ENCODE measurements at places on chromosomes 7 and 10.

DNA sequence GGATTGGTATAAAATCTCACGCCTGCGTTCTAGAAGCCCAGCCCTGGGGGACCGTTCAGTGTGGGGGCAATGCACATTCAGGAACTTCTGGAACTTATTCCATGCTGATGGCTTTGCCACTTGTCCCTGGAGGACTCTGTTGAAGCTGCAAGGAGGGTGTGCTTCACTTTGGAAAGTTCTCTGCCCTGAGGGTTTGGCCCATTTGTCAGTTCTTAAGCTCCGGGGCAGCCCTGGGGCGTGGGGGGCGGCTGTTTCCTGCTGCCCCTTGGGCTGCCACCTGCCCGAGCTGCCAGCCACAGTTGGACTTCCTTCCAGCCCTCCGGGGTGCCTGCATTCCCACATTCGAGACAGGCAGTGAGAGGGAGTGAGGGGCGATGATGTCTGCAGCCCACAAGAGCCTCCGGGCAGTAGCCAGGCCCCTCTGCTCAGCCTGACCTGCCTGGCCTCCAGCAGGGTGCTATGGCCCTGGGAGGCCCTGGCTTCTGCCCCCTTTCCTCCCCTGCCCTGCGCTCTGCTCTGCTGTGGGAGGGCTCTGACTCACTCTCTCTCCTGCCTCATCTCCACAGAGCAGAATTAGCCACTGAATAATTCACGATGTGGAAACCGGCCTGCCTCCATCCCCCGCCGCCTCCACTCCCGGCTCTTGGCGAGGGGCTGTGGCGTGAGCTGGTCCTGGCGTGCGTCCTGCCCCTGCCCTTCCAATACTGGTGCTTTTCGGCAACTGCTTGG, 1.9 kb downstream of the TTYH3 start:
- peak; percentile 93 for DNase-seq

- DNase-seq: peak; percentile 11
Measured at GRCh38 chr10:114024876-114025610, 18.6 kb upstream of the ADRB1 start.

GRCh38 chr10:117255835-117256460, 15.0 kb downstream of the SLC18A2 start:
- no peak for DNase-seq

DNA sequence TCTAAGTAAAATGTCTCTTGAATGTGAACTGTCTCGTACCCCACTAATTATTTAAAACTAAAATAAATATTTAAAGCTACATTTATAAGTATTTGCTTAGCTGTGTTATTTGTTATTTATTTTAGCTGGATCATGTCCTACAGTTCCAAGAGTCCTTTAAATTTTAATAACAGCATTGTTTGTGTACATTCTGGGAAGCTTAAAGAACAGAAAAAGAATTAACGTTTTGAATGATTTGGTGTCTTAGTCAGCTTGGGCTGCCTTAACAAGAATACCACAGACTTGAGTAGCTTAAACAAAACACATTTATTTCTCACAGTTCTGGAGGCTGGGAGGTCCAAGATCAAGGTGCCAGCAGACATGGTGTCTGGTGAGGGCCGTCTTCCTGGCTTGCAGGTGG, 107.4 kb downstream of the ITIH5 start:
- no peak for DNase-seq

DNA sequence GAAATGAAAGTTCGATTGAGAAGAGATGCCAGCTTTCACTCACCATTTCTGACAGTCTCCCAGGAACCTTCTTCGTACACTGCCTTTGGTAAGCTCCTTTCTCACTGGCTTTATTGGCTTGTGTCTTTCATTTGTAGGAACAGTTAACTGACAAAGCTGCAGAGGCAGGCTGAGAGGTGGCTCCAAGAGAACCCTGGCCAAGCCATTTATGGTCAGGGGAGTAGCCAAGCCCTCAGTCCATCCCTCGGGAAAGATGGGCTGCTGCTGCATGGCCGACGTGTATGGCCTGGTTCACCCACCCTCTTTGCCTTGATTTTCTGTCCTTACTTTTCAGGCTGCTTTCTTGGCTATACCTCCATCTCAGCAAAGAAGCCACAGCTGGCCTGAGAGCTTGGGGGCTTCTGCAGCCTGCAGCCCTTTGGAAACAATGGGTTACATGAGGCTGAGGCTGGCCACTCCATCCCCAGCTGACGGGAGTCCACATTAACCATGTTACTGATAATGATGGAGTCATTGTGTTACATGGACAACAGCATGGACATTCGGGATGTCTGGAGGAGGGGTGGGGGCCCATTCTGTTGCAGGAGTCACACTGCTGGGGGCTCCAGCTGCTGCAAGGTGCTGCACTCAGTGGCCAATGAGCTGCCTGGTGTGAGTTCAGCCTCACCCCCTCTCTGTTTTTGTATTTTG, at the start of gene OPALIN:
OPALIN (minus strand) TSS at position 152 of the 690 bp plus-strand sequence; CDS start at position 46, 106 bp downstream.
- no peak for DNase-seq

- DNase-seq: no peak
Measured at GRCh38 chr7:99132595-99133321, 11.2 kb downstream of the SMURF1 start.

GRCh38 chr7:106615808-106616707, 44.9 kb downstream of the CCDC71L start:
- no peak for DNase-seq

DNA sequence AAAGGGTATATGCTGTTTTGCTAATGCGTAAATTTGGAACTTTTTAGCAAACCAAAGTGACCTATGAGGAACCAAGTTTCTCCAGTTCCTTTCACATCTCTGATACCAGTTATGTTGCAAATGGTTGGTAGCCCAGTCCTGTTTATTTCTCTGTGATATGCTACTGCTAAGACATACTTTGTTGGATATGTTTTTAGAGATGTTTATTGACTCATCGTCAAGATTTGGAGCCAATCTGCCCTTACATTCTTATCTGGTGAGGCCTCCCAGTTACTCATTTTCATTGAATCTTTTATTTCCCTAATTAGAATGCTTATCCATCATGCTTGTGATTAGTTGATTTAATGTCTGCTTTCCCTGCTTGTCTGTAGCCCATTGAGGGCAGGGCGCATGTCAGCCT, 58.9 kb downstream of the LRGUK start:
- DNase-seq: peak; percentile 36

DNA sequence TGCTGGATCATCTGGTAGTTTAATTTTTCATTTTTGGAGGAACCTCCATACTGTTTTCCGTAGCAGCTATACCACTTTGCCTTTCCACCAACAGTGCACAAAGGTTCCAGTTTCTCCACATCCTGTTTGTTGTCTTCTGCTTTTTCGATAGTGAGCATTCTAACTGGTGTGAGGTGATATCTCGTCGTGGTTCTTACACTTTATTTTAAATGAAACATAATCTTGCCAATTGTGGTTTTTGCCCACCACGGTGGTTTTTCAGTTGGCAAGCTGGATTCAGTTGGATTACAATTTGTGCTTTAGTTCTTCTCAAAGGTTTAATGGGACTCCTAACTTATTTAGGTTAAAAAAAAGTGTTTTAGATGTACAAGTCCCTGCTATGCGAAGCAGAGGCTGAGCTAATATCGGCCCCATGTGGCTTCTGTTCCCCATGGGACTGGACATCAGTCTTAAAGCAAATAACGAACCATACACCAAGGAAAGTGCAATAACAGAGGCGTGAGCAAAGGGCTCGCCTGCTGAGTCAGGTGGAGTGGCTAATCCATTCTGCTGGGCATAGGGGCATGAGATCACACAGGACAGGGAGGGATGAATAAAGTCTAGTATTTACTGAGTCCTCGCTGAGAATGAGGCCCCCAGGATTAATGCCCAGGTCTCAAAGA, 153.6 kb downstream of the AOAH start:
- DNase-seq: no peak

- peak; percentile 25 for DNase-seq
Measured at GRCh38 chr10:15313047-15313446, 58.0 kb downstream of the FAM171A1 start.
